ENCODE measurements at places on chromosomes 2 and 18.

- no peak for DNase-seq
Measured at GRCh38 chr2:170121689-170122088, 56.3 kb upstream of the MYO3B start.

DNA sequence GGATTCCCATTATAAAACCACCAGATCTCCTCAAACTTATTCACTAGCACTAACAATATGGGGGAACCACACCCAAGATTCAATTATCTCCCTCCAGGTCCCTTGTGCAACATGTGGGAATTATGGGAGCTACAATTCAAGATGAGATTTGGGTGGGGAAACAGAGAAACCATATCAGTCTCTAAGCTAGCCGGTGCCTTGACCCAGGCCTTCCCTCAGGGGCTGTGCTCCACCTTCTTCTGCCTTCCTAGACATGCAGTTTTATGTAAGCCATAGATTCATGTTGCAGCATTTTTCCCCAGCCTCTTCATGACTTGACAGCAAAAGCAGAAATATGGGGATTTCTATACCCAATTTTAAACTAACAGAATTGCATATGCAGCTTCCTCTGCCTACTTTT lies 559.2 kb downstream of the TNS1 start:
- DNase-seq, result no peak

GRCh38 chr2:27494944-27495554 lies at the start of gene FNDC4:
Gene FNDC4, minus strand, starts transcription at chr2:27495200. Its CDS starts 521 bp downstream, at chr2:27494679.
- no peak for DNase-seq

DNA sequence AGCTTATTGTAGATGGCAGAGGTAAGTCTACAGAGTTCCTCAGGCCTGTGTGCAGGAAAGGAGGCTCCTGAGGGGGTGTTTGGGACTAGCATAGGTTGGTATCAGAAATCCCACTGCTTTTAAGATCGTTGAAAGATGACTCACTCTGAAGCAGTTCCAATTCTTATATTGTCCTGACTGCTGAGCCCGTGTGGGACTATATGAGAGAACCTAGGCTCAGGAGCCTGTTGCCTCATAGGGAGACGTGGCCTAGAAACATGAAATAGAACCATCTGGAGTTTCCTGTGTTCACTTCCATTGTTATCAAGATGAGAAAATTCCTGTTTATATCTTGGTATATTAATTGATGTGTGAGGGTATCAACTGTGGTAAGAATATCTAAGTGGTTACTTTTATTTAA lies 5.7 kb downstream of the CCT7 start:
- no peak for DNase-seq

GRCh38 chr2:172962824-172963223 lies 112.8 kb upstream of the MAP3K20 start:
- no peak for DNase-seq

- no peak for DNase-seq
Measured at GRCh38 chr18:34121200-34121721, 103.5 kb downstream of the NOL4 start.

DNA sequence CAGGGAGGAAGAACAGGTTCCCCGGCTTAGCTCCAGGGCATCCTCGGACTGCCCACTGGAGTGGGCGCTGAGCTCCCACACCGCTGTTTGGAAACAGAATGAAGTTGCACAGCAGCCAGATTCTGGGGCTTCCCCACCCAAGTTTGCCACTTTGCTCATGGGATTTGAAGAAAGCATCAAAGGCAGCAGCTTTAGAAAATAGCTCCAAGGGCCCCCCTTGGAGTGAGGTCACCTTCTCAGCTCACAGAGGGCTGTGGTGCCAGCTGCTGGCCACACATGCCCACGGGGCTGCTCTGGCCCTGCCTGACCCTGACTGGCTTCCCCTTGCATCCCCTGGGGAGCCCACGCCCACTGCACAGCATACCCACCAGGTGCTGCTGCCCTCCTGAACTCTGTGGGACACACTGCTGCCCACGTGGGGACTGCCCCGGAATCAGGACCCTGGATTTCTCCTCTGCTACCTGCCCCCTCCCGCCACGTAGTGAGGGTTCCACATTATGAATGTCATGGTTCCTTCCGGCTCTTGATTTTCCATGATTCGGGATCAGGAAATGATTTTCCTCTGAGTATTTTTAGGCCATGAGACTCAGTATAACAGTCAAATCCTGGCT lies 70.3 kb downstream of the TGOLN2 start:
- DNase-seq, result no peak

- no peak for DNase-seq
Measured at GRCh38 chr2:151299920-151300539, 10.6 kb upstream of the NMI start.

GRCh38 chr2:28710545-28710944 lies 41.1 kb upstream of the PPP1CB start:
- DNase-seq, result no peak

GRCh38 chr2:216006164-216006663 lies 7.1 kb downstream of the MREG start:
- no peak for DNase-seq

GRCh38 chr2:10688921-10689807 lies 611 bp downstream of the NOL10 start:
- no peak for DNase-seq

- DNase-seq, result no peak
Measured at GRCh38 chr18:33957707-33958106, 267.0 kb downstream of the NOL4 start.

- DNase-seq, result no peak
Measured at GRCh38 chr2:127024769-127025358, 82.1 kb downstream of the BIN1 start.

DNA sequence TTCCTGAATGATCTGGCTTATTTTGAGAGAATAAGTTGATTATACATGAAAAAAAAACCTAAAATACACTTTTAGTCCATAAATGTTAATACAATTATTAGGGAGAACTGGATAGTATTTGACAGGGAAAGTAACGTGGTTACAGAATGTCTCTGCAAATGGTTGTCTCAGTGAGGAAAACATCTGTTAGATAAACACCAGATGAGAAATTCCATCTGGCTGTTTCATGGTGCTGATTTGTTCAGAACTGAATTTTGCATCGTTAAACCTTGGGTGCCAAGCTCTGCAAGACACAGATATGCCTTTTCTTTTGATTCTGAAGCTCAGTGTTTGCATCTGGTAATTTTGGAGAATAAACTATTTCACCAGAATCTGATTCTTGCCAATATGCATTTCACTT lies 90.4 kb downstream of the SCN3A start:
- no peak for DNase-seq

DNA sequence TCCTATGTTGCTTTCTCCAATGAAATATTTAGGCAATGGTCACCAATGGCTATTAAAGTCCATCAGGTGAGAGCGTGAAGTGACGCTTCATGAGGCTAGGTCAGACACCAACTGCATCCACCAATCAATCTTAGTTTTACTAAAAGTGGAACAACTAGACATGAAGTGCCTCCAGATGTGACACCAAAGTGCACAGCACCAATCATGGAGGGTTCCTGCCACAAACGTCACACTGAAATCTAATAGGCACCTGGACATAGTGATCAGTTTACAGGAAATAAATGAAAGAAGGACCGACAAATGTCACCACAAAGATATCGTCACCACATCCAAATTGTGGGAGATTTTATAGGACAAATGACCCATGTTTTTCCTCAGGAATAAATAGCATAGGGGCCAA lies 70.5 kb downstream of the PSMG2 start:
- no peak for DNase-seq

DNA sequence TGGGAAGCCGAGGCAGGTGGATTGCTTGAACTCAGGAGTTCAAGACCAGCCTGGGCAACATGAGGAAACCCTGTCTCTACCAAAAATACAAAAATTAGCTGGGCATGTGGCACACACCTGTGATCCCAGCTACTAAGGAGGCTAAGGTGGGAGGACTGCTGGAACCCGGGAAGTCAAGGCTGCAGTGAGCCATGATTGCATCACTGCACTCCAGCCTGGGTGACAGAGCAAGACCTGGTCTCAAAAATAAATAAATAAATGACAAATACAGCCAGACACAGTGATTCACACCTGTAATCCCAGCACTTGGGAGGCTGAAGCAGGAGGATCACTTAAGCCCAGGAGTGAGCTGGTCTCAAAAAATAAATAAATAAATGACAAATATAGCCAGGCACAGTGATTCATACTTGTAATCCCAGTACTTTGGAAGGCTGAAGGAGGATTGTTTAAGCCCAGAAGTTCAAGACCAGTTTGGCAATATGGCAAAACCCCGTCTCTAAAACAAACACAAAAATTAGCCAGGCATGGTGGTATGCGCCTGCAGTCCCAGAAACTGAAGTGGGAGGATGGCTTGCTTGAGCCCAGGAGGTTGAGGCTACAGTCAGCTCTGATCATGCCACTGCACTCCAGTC lies 6.2 kb downstream of the KANSL3 start:
- no peak for DNase-seq

- no peak for DNase-seq
Measured at GRCh38 chr18:25743646-25744151, 346.7 kb downstream of the SS18 start.

- no peak for DNase-seq
Measured at GRCh38 chr2:219603771-219604170, 6.1 kb downstream of the STK11IP start.

Data from stimulated activated CD8-positive, alpha-beta memory T cell treated with anti-CD3 and anti-CD28 coated beads, Interleukin-7, amount 100 ng/mL, for 24 hours (primary cell).